ENCODE measurements at places on chromosomes 12 and 14.

GRCh38 chr12:91332302-91332701, 149.7 kb upstream of the DCN start:
- DNase-seq, result no peak

DNA sequence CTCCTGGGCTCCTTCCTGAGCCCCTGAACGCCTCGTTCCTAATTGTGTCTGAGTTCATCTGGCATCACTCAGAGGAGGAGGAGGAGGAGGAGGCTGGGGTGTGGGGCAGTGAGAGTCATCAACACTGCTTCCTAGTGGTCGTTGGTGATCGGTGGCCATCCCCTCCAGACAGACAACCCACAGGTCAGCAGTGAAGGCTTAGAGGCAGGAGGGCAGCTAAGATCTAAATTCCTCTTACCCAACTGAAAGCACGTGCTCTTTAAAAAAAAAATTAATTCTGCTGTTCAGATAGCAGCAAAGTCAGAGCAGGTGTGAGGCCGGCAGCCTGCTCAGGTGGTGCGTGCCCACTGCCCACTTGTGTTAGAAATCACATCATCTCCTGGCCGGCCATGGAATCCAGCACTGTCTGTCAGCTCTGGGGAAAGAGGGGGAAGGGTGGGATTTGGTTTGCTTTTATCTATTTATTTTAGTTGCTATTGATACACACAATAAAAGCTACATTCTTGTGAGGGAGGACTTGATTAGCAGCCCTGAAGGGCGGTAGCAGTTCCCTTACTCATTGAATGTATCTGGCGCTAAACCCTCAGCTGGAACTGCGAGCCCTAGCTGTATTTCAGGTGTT, 46.6 kb downstream of the PPP2R5C start:
- DNase-seq, result peak; percentile 73

GRCh38 chr12:112117685-112118084, 7.7 kb upstream of the TRAFD1 start:
- no peak for DNase-seq

GRCh38 chr14:94523265-94523664, 14.0 kb upstream of the SERPINA12 start:
- no peak for DNase-seq

- DNase-seq, result no peak
Measured at GRCh38 chr14:72717220-72717619, 176.7 kb downstream of the DPF3 start.

GRCh38 chr12:93704122-93704521, 26.9 kb downstream of the CRADD start:
- DNase-seq, result no peak

- DNase-seq, result no peak
Measured at GRCh38 chr12:19856389-19856788, 417.1 kb downstream of the AEBP2 start.

All from ecto neural progenitor cell (in vitro differentiated cells).